ENCODE measurements at places on chromosomes 16 and 17.

DNA sequence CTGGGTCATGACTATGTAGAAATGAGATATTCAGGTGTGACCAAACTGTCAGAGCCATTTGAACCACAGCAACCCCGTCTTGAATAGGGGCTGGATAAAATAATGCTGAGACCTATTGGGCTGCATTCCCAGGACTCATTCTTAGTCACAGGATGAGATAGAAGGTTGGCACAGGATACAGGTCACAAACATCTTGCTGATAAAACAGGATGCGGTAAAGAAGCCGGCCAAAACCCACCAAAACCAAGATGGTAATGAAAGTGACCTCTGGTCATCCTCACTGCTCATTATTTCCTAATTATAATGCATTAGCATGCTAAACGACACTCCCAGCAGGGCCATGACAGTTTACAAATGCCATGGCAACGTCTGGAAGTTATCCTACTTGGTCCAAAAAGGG, 545.5 kb downstream of the TMEM114 start:
- no peak for DNase-seq

GRCh38 chr16:23293016-23293415, 9.1 kb upstream of the SCNN1B start:
- DNase-seq, result no peak

DNA sequence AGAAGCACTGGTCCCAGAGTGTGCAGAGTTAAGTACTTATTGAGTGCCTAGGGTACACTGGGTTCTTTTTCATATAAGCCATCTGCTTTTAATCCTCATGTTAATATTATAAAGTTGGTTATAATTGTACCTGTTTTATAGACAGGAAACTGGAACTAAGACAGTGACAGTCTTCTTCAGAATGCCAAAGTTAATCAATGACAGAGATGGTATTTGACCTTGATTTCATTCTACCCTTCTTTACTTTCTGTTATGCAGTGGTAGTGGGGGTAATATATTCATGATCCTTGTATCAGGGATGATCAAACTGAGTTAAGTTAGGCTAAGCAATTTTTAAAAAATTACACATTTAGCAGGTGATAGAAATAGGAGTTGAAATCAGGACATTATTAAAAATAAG, 108.6 kb upstream of the GOT2 start:
- DNase-seq, result no peak

DNA sequence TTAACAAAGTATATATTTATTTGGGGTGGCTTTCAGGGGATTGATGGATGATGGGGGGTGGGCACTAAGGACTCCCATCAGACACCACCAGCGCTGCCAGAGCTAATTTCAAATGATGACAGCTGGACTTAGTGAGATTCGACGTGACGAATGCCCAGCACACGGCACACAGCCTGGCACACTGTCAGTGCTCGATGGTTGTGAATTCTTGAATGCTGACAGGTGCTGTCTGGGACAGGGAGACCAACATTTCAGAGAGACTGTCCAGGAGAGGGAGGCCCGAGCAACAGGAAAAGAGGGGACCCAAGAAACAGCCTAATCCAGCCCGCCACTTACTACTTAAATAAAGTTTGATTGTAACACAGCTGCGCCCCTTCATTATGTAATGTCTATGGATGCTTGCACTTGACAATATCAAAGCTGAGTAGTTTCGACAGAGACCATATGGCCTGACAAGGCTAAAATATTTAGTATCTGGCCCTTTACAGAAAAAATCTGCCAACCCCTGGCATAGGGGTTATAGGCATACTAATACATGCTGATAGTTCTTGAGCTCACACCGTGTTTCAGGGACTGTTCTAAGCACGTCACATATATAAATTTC, 6.2 kb upstream of the MPRIP start:
- DNase-seq, result no peak

GRCh38 chr16:4654011-4654963, 29.7 kb downstream of the MGRN1 start:
- DNase-seq, result no peak

DNA sequence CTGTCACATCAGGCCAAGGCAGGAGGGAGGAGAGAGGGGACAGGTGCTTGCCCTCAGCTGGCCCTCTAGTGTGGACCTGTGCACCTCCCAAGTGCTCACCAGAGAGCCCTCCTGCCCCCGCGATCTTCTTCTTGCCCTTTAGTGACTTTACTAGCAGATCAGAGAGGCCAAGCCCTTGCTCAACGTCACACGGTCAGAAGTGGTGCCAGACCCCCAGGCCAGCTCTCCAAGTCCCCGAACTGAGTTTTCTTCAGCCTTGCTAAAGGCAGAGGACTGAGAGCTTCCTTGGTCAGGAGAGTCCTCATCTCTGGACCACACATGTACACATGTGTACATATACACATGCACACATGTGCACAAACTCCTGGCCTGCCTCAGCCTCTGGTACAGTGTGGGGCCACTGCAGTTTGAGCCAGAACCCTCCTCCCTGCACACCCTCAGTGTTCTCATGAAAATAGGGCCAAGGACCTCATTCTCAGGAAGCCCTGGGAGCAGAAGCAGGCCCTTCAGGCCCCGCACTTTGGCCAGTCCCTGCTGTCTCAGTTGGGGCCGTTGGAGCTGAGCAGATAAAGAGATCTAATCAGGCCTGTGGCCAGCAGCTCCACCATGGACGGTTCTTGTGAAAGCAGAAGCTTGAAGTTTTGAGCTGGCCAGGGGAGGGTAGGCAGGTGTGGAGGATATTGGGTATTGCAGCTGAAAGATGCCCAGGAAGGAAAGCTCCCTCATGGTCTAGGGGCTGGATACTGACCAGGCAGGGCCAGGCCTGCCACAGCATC, 7.4 kb upstream of the EPX start:
- no peak for DNase-seq

DNA sequence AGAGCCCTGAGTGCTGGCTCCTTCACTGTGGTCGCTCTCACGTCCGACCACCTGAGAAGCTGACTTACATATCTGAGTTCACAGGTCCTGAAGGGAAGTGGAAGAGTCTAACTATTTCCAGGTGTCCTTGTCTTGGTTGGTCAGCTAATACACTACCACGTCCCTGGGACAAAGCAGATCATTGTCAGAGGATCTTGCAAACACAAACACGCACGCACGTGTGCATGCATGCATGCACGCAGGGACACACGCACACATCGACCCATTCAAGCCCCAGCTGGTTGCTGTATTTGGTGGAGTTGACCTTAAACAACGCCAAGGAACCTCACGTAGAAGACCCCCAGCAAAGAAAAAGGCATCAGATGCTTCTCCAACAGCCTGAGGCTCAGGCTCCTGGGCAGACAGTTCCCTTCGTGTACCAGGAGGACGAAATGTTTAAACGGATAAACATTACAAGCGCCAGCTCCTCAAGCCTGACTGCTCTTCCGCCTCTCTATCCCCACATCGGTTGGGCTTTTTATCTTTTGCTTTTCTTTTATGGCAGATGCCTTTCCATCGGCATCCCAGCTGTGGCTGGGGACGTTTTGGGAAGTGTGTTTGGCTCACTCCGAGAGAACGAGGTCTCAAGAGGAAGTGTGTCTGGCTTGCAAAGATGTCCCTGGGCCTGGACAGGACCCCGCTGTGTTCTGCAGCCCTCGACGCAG, 95.8 kb downstream of the TBC1D16 start:
- no peak for DNase-seq

- no peak for DNase-seq
These were observed 502.7 kb upstream of the HSBP1 start for GRCh38 chr16:83305092-83305491.

DNA sequence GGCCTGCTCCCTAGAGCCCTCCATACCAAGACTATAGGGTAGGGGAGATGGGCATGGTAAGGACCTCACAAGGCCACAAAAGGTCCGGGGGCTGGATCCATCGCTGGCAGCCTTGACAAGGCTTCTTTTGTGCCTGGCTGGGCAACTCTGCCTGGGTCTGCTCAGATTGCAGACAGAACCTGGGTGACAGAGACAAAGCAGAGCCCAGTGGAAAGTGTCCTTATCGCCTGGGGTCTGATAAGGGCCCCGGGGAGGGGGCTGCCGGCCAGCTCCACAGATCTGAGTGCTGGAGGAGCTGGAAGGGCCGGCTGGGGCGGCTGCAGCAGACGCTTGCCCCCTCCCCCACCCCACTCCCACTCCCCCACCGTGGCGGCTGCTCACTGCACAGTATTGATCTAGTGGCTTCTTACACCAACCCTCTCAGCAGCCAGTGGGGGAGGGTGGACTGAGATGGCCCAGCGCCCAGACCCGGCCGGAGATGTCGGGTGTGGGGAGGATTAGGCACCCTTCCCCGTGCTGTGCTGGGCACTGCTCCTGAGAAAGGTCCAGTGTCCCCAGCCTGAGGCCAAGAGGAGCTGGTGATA, 7.2 kb downstream of the MMP15 start:
- no peak for DNase-seq

DNA sequence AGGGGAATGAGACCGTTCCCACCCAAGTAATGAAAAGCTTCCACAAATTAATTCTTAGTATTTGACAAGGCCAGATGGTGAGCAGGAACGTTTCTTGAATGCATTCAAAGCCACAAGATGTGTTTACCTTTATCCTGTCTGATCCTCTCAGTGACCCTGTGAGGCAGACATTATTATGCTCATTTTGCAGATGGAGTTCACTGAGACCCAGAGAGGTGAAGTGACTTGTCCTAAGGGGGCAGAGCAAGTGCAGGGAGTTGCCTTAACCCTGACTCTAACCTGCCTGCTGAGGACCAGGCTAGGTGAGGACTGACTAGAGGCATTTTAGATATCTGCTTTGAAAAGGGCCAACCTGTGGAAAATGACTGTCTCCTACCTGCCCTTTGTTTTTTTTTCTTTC, 156.7 kb downstream of the HAPSTR1 start:
- no peak for DNase-seq

- DNase-seq, result no peak
These were observed 43.2 kb downstream of the TSC2 start for GRCh38 chr16:2090777-2091546.

- peak; percentile 28 for DNase-seq
These were observed 790 bp downstream of the NCBP3 start for GRCh38 chr17:3845291-3845620.

DNA sequence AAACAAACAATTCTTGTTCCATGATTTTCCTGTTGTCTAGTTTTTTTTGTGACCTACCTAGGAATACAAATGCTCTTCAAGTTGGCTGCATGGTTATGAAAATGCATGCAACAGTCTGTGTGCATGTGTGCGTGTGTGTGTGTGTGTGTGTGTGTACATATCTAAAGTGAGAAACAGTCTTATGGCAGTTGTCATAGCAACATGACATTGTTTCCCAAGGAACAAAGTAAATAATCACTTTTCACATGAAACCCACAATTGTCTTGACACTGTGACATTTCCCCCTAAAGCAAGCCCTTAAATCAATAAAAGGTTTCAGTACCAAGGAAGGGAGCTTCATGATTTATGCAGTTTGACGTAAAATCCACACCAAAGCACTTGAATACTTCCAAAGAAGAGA, 758.4 kb downstream of the CDH8 start:
- no peak for DNase-seq

- no peak for DNase-seq
These were observed 919 bp upstream of the CBX1 start for GRCh38 chr17:48102043-48102750.

DNA sequence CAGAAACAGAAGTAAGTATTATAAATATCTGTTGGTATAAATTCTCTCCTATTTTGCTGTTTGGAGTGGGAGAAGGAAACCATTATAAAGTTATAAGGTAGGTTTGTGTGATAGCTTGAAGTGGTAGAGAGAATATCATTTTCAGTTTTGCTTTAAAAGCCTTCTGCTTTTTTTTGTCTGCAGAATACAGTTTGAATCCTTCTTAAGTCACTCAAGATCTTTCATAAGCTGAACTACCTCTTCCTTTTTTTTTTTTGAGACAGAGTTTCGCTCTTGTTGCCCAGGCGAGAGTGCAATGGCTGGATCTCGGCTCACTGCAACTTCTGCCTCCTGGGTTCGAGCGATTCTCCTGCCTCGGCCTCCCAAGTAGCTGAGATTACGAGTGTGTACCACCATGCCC, 9.0 kb downstream of the ATAD5 start:
- DNase-seq, result no peak

DNA sequence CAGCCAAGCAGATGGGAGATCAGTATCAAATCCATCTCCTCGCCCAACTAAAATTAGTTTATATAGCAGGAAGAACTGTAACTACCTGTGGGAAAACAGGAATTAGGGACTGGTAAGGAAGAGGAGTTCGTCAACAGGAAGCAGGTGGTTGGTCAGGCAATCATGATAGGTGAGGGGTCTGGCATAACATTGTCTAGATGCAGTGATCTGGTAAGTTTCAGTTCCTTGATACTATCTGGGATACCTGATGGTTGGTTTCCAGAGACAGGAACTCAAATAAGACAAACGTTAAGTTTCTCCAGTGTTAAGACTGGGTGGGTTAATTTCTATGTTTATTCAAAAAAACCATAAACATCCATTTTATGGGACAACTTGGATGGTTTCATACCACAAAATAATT, 53.8 kb downstream of the CEP112 start:
- no peak for DNase-seq

DNA sequence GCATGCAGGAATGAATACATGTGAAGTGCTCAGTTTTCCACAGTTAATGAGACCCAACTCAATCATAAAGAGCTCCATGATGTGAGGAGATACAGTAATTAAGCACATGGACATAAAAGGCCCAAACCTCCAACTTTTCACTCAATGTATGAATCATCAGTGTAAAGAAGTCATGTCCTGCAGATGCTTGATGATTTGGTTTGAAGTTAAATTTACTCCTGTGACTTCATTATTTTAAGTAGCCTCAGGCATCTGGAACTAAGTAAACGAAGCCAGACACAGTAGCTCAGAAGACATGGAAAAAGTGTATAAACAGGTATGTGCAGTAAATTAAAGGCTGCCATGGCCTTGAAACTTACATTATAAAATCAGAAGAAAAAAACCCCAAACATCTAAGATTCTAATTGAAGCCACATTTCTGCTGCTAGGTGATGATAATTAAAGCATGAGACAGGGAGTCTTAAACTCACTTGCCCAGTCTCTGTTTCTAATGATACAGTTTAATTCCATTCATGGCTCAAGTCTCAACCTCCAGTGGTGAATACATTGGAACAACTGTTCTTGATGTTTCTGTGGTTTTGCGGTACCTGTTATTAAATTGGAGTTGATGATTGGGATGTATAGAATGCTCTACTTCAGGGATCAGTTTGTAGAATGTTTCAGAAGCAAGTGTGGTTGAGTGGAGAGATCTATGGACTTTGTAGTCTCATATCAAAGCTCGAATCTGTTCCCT, 28.9 kb upstream of the CCL2 start:
- no peak for DNase-seq
